ENCODE measurements at places on chromosomes 2 and 18. TPM values are rescaled to one million over a fixed set of nuclear protein-coding genes. Genes with fewer than 3 reads are reported as not detected.

The SNRNP200 gene
- 85.0 TPM for total RNA-seq

The PRR30 gene
- total RNA-seq: not detected

The UGT1A6 gene
- not detected for total RNA-seq

The CPLX4 gene
- total RNA-seq: not detected

The ZNG1B gene
- total RNA-seq: 35.3 TPM

The HMSD gene
- total RNA-seq: 0.16 TPM
